ENCODE measurements at places on chromosomes 1 and 21.

- DNase-seq: no peak
Observed at GRCh38 chr1:86594284-86594770, 47.4 kb downstream of the CLCA4 start.

DNA sequence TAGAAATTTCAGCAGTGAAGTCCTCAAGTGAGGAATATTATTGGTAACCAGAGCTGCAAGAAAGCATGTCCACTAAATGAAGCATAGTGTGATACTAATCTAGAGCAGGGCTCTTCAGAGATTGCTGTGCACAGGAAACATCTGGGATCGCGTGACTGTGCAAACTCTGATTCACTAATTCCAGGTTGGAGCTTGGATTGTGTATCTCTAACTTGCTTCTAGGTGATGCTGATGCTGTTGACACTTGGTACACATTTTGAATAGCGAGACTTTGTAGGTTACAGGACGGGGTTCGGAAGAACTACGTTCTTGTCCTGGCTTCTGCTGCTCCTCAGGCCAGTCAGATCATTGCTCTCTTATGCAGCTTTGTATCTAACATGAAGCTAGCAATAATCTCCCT is 66.5 kb downstream of the PRRX1 start:
- no peak for DNase-seq

GRCh38 chr21:20250337-20250736 is 747.9 kb upstream of the NCAM2 start:
- no peak for DNase-seq

- no peak for DNase-seq
Observed at GRCh38 chr1:33250724-33251123, 5.6 kb upstream of the ZNF362 start.

DNA sequence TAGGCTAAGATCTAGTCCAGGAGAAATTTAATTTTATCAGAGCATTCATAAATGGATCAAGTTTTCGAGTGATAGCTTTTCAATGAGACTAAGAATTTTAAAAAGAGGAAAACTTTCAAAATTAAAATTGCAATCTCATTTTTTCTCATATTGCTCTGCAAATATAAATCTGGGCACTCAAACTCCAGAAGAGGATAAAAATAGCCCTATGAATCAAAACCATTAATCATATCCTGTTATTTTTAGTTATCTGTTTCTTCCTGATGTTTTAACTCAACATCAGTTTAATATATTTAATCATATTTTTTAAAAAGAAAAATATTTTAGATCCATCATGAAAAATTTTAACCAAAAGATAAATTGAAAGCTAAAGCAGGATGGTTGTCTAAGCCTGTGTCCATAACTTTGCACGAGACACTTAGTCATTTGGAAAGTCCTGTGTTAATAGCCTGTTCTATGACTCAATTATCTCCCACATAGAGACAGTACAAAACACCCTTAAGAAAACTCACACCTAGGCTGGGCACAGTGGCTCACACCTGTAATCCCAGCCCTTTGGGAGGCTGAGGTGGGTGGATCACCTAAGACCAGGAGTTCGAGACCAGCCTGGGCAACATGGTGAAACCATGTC is 17.1 kb upstream of the PRRC2C start:
- DNase-seq: no peak

GRCh38 chr21:41612674-41613532 is 104.9 kb upstream of the TMPRSS2 start:
- no peak for DNase-seq

- DNase-seq: no peak
Observed at GRCh38 chr1:233033361-233033760, 83.0 kb downstream of the NTPCR start.

DNA sequence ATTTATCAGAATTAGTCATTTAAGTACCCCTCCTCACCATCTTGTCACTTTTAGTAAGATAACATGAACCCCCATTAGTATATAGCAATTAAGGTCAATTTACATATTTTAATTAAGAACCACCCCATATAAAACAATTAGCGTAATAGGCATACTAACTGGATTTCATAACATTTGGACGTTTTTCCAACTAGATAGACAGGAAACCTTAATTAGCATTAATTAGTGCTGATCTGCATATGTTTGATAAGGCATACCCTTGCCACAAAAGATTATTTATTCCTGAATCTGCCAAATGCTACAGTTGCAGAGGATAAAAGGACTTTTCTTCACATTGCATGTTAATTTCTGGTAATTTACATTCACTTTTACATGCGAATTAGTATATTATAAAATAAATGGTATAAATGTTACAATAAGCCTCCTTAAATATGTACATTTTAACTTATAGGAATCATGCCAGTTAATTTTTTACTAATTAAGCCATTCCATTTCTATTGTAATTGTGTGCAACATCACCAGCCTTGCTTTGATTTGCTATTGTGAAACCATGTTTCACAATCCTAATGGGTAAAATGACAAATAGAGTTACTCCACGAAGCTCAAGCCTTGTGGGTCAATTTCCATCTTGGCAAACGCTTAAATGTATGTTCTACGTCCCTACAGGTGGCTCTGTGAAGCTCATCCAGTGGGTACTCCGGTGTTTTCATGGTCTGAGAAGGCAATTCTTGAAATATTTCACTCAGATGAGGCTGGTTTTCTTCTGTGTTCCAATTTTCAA is 469.6 kb downstream of the DPYD start:
- no peak for DNase-seq

GRCh38 chr21:39952265-39952664 is 85.0 kb downstream of the PCP4 start:
- DNase-seq: no peak

- DNase-seq: no peak
Observed at GRCh38 chr1:179870870-179871269, 6.7 kb downstream of the TOR1AIP2 start.

GRCh38 chr1:244052728-244053312 is 1.7 kb downstream of the ZBTB18 start:
- DNase-seq: no peak

- no peak for DNase-seq
Observed at GRCh38 chr1:208139434-208140045, 104.6 kb downstream of the PLXNA2 start.

DNA sequence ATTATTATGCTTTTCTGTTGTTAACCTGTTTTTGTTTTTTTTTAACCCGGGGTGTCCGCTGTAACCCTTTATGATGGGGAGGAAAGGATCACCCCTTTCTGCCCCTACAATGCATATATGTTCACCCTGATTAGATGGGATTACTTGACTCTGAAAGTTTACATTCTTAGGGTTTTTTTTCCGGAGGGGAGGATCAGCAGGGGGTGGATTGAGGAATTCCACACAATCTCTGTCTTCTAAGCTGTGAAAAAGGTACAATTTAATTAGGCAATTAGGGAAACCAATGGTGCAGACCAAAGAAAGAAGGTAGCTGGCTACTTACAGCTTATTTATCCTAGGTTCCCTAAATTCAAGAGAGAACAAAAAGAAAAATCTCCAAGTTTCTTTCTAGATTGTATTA is 58.3 kb downstream of the EDEM3 start:
- no peak for DNase-seq

DNA sequence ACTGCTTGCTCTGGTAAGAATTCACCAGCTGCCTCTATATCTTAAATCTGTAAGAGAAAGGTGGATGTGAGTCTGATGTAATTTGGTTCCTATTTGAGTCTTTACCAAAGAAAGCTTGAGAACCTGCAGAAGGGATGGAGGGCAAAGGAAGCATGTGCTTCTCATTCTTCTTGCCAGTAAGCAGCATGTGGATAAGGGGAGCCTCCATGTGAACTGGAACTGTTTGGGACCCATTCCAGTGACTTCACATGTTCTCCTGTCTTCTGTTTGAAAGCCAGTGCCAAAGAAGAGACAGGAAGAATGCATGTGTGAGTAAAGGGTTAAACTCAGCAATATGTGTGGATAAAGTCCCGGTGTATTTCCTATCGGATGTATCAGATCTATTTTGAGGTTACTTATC is 119.6 kb upstream of the ADGRL2 start:
- DNase-seq: no peak

- DNase-seq: no peak
Observed at GRCh38 chr1:26265405-26265804, 14.5 kb upstream of the SH3BGRL3 start.

DNA sequence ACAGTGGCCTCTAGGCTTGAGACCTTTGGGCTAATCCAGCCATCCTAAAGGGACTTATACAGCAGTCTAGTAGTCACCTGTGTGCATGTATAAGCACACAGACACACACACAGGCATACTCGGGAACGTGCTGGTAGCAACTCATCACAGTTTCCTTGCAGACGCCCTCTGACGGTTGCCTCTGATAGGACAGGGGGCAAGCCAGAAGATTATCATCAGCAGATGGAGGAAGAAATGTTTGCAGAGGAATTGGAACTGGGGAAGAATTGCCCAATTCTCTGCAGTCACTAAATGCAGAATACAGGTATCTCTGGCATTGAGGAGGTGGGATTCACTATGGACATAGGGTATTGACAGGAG is 222.2 kb downstream of the C1orf94 start:
- DNase-seq: no peak

- no peak for DNase-seq
Observed at GRCh38 chr1:6597777-6598131, 4.9 kb downstream of the KLHL21 start.

GRCh38 chr21:38175306-38175705 is 81.5 kb upstream of the KCNJ15 start:
- DNase-seq: no peak

DNA sequence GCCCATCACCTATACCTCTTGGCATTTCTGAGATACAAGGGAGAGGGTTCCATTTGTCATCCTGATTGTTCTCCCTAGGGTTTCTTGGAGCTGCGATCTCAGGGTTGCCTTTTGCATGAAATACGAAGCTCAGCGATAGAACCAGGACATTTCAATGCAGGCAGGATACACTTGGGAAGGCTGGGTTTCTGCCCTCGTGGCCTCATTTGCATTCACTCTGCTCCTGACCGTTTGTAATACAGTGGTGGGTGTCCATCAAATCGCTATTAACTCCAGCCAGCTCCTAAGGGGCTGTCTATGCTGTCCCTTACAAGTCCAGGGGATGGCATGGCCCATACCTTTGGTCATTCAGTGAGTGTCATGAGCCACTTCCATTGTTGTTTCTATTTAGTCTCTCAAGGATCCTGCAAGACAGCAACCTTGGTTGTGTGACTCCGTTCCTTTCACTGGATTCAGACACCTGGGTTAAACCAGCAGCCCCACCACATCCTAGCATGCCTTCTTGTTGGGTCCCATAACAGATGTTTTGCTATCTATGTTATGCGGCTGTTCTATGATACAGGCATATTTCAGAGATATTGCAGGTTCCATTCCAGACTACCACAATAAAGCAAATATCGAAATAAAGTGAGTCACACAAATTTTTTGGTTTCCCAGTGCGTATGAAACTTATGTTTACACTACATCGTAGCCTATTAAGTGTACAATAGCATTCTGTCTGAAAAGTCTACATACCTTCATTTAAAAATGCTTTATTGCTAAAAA is 18.3 kb downstream of the KAZN start:
- DNase-seq: no peak

GRCh38 chr1:70140894-70141293 is 64.5 kb downstream of the LRRC40 start:
- DNase-seq: no peak

DNA sequence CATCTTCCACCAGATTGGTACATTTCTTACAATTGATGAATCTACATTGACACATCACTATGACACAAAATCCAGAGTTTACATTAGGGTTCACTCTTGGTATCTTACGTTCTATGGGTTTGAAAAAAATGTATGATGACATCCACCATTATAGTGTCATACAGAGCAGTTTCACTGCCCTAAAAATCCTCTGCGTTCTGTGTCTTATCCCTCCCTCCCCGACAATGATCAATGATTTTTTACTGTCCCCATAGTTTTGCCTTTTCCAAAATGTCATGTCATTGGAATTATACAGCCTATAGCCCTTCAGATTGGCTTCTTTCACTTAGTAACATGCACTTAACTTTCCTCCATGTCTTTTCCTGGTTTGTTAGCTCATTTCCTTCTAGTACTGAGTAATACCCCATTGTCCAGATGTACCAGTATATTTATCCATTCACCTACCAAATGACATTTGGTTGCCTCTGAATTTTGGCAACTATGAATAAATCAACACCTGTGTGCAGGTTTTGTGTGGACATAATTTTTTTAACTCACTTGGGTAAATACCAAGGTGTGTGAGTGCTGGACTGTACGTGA is 80.9 kb upstream of the CDC42BPA start:
- no peak for DNase-seq

GRCh38 chr1:10607228-10607627 is 132.5 kb downstream of the PEX14 start:
- no peak for DNase-seq

DNA sequence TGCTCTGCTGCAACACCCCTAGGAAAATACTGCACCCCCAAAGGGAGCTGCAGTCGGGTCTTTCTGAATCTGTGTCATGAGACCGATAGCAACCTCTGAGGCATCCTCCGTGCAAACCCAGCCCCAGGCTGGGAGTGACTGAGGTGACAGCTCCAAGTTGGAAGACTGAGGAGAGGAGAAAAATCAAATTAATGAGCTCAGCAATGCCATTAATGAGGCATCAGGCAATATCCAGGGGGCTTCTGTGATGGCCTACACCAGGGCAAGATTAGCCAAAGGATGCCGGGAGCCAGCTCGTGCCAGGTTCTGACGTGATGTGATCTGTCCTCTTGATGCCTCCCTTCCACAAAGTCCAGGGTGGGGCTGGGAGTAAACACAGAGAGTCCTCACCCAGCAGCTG is 30.8 kb upstream of the PSMB2 start:
- DNase-seq: no peak

DNA sequence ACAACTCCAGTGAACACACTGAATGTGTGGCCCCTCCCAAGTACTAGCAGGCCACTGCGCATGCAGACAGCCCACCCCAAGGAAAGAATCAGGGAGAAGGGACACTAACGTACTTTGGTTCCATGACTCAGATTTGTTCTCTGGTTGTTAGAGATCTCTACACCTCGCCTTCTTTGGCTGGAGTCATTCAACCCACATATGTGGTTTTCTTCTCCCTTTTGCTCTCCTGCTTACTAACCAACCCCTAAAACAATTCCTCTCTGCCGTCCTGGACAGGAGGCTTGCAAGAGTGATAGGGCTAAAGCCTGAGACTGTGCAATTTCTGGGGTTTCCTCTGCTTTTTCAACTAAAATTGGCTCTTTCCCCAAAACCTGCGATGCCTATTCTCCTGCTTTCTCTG is 5.7 kb upstream of the CD48 start:
- DNase-seq: no peak

GRCh38 chr1:178483251-178483957 is 13.4 kb downstream of the CLEC20A start:
- DNase-seq: no peak

- no peak for DNase-seq
Observed at GRCh38 chr1:56709269-56709880, 64.3 kb downstream of the PRKAA2 start.

- no peak for DNase-seq
Observed at GRCh38 chr1:229205854-229206253, 65.1 kb upstream of the RAB4A start.
